ENCODE measurements at places on chromosomes 7 and 10. TPM values are rescaled to one million over a fixed set of nuclear protein-coding genes. Genes with fewer than 3 reads are reported as not detected.

The PNLIPRP3 gene
- total RNA-seq = not detected

- H3K27me3 ChIP-seq = no peaks in the 10 kb centered on the region
- peaks cover under 1% of the 10 kb centered on the region for H3K36me3 ChIP-seq
- DNase-seq = no peak
- H3K4me3 ChIP-seq = no peak overlapping the region
- H3K27ac ChIP-seq = no peak overlapping the region
Measured at GRCh38 chr7:96189129-96189820, 132.6 kb downstream of the SLC25A13 start.

- H3K27ac ChIP-seq = no peak overlapping the region
- DNase-seq = no peak
- H3K27me3 ChIP-seq = peaks cover under 1% of the 10 kb centered on the region
- H3K4me1 ChIP-seq = no peaks in the 10 kb centered on the region
- H3K36me3 ChIP-seq = no peaks in the 10 kb centered on the region
Measured at GRCh38 chr7:96578606-96579005, 131.0 kb downstream of the SEM1 start.

DNA sequence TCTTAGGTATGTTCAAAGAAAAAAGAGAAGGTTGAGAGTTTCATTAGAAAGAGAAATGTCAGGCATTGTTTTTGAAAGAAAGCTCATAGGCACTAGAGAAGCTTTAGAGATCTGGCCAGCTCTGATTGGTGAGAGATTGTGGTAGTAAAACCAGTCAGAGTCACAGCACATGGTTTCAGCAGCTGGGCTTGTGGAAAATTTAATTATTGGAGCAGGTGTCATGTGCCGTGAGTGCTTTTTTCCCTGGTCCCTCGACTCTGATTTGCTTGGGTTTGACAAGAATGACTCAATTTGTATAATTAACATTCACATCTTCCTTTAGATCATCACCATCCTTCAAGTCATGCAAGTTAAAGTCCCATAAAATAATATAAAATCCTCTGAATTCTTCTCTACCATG lies 35.2 kb downstream of the MRPL32 start:
- no peak for DNase-seq
- no peaks in the 10 kb centered on the region for H3K36me3 ChIP-seq

DNA sequence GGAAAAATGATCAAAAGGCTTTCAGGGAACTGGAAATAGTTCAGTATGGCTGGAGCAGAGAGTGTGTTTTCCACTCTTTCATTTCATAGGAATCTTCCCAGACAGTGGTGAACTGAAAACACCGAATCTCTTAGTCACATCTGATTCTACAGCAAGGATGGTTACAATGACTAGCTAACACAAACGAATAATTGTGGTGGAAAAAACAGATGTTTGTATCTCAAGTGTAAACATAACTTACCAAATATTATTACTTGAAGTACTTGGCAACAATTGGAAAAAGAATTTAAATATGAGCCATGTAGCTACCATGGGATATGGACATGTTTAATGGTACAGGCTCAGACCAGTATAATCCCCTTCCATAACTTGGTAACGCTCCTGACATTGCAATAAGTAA lies 21.1 kb upstream of the BPGM start:
- H3K36me3 ChIP-seq = no peaks in the 10 kb centered on the region
- H3K27ac ChIP-seq = no peak overlapping the region
- H3K27me3 ChIP-seq = peaks cover 55% of the 10 kb centered on the region
- no peaks in the 10 kb centered on the region for H3K4me1 ChIP-seq
- DNase-seq = no peak
- no peak overlapping the region for H3K4me3 ChIP-seq

The NPS gene
- not detected for total RNA-seq

The MBL2 gene
- not detected for total RNA-seq

- H3K4me1 ChIP-seq = no peaks in the 10 kb centered on the region
- no peak overlapping the region for H3K27ac ChIP-seq
- DNase-seq = no peak
- peak overlapping the region; percentile 45 for H3K4me3 ChIP-seq
- peaks cover 70% of the 10 kb centered on the region for H3K27me3 ChIP-seq
Measured at GRCh38 chr10:35607475-35608327, 2.6 kb downstream of the GJD4 start.

- no peaks in the 10 kb centered on the region for H3K36me3 ChIP-seq
- no peaks in the 10 kb centered on the region for H3K4me1 ChIP-seq
- H3K4me3 ChIP-seq = no peak overlapping the region
- DNase-seq = no peak
- no peak overlapping the region for H3K27ac ChIP-seq
Measured at GRCh38 chr7:37173670-37174069, 275.0 kb downstream of the ELMO1 start.

DNA sequence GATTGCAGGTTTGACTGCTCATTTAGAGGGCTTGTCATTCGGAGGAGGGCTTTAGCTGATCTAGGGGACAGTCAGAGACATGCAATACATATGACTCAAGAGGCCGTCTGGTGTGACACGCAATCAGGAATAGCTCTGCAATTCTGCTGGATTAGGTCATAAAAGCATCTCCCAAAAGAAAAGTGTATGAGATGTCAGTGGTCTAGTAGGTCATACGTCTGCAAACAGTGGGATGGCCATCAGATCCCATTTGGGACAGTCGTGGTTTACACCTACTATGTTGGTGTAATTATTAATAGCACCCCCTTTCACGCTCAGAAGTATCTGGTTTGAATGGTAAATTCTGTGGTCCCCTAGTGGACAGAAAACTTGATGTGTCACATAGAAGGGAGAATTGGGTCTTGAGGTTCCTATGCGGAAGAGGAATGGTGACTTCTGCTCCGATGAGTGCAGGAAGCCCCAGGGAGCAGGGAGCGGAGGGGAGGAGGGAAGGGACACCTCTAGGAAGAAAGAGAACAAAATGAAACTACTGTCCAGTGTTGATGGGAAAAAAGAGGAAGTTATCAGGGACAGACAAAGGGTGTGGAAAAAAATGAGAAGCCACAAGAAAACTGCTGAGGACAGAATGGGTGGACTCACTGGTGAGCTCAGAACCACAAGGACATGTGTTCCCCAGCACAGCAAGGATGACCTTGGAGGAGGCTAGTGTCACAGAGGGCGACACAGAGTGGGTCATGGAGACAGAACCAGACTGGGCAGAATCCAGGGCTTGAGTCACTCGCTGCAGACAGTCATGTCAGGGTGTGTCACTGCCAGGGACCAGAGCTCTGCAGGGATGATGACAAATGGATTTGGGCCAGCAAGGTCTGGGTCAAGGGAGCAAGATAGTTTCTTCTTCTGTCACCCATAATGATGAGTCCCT lies 59.9 kb downstream of the MAP3K8 start:
- no peak overlapping the region for H3K27ac ChIP-seq
- DNase-seq = no peak

GRCh38 chr7:116691664-116692063 lies 19.7 kb downstream of the MET start:
- DNase-seq = no peak
- H3K4me3 ChIP-seq = peak overlapping the region; percentile 60
- peaks cover 54% of the 10 kb centered on the region for H3K36me3 ChIP-seq
- H3K27ac ChIP-seq = peak overlapping the region; percentile 98
- H3K4me1 ChIP-seq = peaks cover 68% of the 10 kb centered on the region

GRCh38 chr7:46741938-46742540 lies 821.0 kb upstream of the IGFBP3 start:
- no peak overlapping the region for H3K27ac ChIP-seq
- no peaks in the 10 kb centered on the region for H3K27me3 ChIP-seq

DNA sequence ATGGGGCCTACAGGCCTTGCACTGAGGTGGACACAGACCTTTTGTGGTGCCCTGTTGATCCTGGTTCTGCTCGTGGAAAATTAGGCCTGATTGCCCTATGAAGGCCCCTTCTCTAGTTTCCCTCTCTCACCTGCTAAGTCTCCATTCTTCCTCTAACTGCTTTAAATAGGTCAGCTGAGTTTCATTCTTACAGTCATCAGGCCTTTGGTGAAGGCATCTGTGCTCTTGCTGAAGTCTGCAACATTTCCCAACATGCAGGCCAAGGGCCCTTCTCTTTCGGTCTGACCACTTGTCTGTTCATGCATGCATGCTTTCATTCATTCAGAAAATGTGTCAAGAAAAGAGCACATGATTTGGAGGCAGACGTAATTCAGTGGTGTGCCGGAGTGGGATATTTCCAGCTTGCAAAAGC lies 244.0 kb downstream of the BUB3 start:
- peaks cover 16% of the 10 kb centered on the region for H3K27me3 ChIP-seq
- no peaks in the 10 kb centered on the region for H3K36me3 ChIP-seq
- DNase-seq = no peak
- H3K4me3 ChIP-seq = no peak overlapping the region

DNA sequence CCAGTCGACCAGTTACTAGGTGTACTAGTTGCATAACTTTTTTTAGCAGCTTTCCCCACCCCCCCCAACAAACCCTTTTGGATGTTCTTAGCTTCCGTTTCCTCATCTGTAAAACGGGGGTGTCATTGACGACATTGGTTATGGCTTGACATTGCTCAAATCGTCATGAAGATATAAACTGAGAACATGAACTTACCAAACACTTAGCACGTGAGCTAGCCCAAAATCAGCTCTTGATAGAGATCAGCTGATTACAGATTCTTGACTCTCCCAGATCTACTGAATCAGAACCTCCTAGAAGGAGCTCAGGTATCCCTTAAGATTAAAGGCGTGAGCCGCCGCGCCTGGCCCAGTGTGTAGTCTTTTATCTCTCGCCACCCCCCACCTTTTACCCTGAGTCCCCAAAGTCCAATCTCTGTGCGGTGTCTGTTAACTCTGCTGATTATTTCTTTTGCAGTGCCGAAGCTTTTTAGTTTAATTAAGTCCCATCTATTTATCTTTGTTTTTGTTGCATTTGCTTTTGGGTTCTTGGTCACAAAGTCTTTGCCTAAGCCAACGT lies 1.0 kb upstream of the GNA12 start:
- no peak overlapping the region for H3K27ac ChIP-seq
- H3K4me3 ChIP-seq = peak overlapping the region; percentile 81
- H3K36me3 ChIP-seq = peaks cover 33% of the 10 kb centered on the region
- DNase-seq = no peak

GRCh38 chr7:117949232-117949631 lies 76.0 kb upstream of the CTTNBP2 start:
- peaks cover 58% of the 10 kb centered on the region for H3K4me1 ChIP-seq
- H3K36me3 ChIP-seq = no peaks in the 10 kb centered on the region
- no peak overlapping the region for H3K4me3 ChIP-seq

The NANOS1 gene
- 6.8 TPM for total RNA-seq

- H3K27ac ChIP-seq = no peak overlapping the region
- no peak overlapping the region for H3K4me3 ChIP-seq
- no peaks in the 10 kb centered on the region for H3K4me1 ChIP-seq
- no peak for DNase-seq
Measured at GRCh38 chr7:137489880-137490279, 146.3 kb upstream of the PTN start.

The ARHGEF5 gene
- 51.5 TPM for total RNA-seq

DNA sequence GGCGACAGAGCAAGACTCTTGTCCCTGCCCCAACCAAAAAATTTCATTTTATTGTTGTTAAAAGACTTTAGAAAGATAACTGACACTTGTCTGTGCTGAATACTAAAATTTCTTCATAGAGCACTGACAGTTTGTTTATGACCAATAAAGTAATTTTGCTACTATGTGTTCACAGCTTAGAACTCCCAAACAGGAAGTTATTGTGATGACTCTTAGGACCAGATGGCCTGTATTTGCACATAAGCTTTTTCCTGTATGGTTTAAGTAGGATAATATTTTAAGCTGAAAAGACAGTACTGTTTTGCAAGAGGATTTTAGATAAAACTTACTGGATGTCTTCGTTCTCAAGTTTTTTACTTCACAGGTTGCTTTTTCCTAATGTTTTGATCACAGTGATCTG lies 80.7 kb downstream of the MMRN2 start:
- H3K36me3 ChIP-seq = no peaks in the 10 kb centered on the region
- DNase-seq = no peak
- H3K4me3 ChIP-seq = no peak overlapping the region
- H3K27ac ChIP-seq = no peak overlapping the region

The NRP1 gene
- 99.1 TPM for total RNA-seq

- no peaks in the 10 kb centered on the region for H3K36me3 ChIP-seq
- no peaks in the 10 kb centered on the region for H3K27me3 ChIP-seq
- no peak overlapping the region for H3K27ac ChIP-seq
- peaks cover 53% of the 10 kb centered on the region for H3K4me1 ChIP-seq
- no peak overlapping the region for H3K4me3 ChIP-seq
Measured at GRCh38 chr7:20244334-20245120, 27.3 kb upstream of the MACC1 start.

DNA sequence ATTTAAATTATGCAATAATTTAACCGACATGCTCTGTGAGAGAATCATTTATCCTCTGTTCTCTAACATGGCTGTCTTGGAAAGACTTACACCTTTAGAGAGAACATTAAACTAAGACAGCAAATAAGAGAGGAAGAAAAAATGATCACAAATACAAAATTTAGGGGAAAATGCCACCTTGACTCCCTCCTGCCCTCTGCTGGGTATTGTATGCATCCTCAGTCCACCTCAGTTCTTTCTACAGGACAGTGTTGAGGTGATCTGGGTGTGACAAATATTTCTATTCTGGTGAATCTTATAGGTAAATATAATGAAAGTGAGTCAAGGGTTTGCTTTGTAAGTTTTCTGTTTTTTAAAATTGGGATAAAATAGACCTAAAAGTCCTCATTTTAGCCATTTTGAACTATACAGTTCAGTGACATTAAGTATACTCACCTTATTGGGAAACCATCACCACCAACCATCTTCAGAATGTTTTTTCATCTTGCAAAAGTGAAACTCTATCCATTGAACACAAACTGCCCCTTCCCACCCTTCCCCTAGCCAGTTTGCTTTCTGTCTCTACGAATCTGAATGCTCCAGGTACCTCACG lies 61.5 kb upstream of the ELMO1 start:
- peak; percentile 27 for DNase-seq
- H3K36me3 ChIP-seq = no peaks in the 10 kb centered on the region
- peaks cover 11% of the 10 kb centered on the region for H3K27me3 ChIP-seq
- no peak overlapping the region for H3K27ac ChIP-seq

- DNase-seq = no peak
- H3K4me1 ChIP-seq = no peaks in the 10 kb centered on the region
- H3K36me3 ChIP-seq = no peaks in the 10 kb centered on the region
- H3K27me3 ChIP-seq = peaks cover 98% of the 10 kb centered on the region
- no peak overlapping the region for H3K27ac ChIP-seq
- H3K4me3 ChIP-seq = no peak overlapping the region
Measured at GRCh38 chr10:12829831-12830390, 171.6 kb downstream of the CCDC3 start.
